ENCODE measurements at places on chromosomes 3 and 15.

DNA sequence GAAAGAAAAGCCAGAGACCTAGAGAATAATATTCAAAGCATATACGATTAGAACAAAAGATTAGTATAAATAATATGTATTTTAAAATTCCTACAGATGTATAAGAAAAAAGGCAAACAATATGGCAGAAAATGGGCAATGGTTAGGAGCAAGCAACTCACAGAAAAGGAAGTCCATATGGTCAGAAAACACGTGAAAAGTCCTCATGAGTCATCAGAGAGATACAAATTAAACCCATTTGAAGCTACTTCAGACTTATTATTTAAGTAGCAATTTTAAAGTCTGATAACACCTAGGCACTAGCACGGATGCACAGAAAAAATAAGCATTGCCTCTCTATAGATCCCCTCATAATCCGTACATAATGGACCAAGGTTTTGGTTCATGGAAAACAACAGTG lies 25.6 kb downstream of the SLC7A14 start:
- no peak for DNase-seq

DNA sequence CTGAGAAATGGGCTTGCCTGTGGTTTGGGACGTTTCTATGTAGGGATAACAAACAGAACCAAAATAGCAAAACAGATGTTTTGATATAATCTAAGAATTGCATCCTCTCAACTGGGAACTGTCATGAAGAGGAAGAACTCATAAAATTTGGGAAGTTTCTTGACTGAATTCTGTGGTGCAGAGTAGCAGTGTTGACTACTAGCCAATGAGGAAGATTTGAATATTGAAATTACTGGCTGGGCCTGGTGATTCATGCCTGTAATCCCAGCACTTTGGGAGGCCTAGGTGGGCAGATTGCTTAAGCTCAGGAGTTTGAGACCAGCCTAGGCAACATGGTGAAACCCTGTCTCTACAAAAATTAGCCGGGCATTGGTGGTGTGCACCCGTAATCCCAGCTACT lies 42.2 kb downstream of the ZNF609 start:
- no peak for DNase-seq

GRCh38 chr3:100403362-100404249 lies 2.3 kb downstream of the LNP1 start:
- no peak for DNase-seq

GRCh38 chr3:136120373-136121348 lies 75.5 kb downstream of the MSL2 start:
- no peak for DNase-seq
